Neural crest cell (in vitro differentiated cells): ENCODE measurements at places on chromosomes 3 and 15.

DNA sequence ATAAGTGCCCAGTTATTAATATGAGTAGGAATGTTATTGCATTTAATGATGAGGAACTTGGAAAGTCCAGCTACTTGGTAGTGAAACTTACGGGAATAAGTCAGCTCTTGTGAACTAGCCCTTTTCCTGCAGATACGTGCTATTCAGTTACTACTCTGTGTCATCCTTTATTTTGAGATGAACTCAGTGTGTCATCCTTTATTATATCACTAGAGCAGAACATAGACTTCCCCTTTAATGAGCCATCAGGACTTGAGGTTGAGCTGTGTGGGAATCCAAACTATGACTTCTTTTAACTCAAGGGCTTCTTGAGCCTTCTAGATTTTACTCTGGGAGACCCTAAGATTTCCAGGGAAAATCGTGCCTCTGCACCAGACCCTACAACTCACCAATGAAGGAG lies 3.6 kb downstream of the ACTC1 start:
- H3K4me3 ChIP-seq = no peak overlapping the region
- H3K4me1 ChIP-seq = no peaks in the 10 kb centered on the region
- no peak for DNase-seq
- H3K27ac ChIP-seq = no peak overlapping the region

DNA sequence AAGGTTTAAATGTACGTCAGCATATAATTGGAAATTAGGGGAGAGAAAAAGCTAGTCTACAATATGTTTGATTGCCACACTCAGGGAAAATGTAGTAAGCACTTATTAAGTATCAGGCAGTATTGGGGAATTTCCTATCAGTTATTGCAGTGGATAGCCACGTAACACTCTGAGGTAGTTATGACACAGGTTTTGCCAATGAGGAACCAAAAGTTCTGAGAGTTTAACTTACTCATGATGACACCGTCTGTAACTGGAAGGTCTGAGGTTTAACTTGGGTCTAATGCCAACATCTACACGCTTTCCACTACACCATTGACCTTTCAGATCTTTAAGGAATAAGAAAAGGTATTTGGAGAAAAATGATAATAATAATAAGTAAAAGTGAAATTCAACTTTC lies 89.5 kb downstream of the ZMAT3 start:
- H3K27ac ChIP-seq = no peak overlapping the region
- peaks cover 9% of the 10 kb centered on the region for H3K36me3 ChIP-seq
- no peaks in the 10 kb centered on the region for H3K4me1 ChIP-seq
- no peak for DNase-seq
- H3K27me3 ChIP-seq = peaks cover 2% of the 10 kb centered on the region

GRCh38 chr15:77795446-77795845 lies 162.7 kb upstream of the LINGO1 start:
- no peaks in the 10 kb centered on the region for H3K36me3 ChIP-seq
- H3K4me1 ChIP-seq = peaks cover 4% of the 10 kb centered on the region
- DNase-seq = no peak
- H3K27ac ChIP-seq = no peak overlapping the region
- no peak overlapping the region for H3K4me3 ChIP-seq

GRCh38 chr3:2623436-2623835 lies 486.7 kb downstream of the IL5RA start:
- no peaks in the 10 kb centered on the region for H3K27me3 ChIP-seq
- no peaks in the 10 kb centered on the region for H3K36me3 ChIP-seq
- DNase-seq = no peak
- no peak overlapping the region for H3K4me3 ChIP-seq

- H3K27me3 ChIP-seq = no peaks in the 10 kb centered on the region
- H3K36me3 ChIP-seq = peaks cover 4% of the 10 kb centered on the region
- peaks cover 18% of the 10 kb centered on the region for H3K4me1 ChIP-seq
- no peak overlapping the region for H3K27ac ChIP-seq
Measured at GRCh38 chr15:58295637-58296215, 136.1 kb upstream of the LIPC start.

GRCh38 chr3:183822631-183823030 lies 2.7 kb downstream of the MAP6D1 start:
- peaks cover 4% of the 10 kb centered on the region for H3K36me3 ChIP-seq
- peak overlapping the region; percentile 87 for H3K4me3 ChIP-seq
- no peak overlapping the region for H3K27ac ChIP-seq
- peak; percentile 39 for DNase-seq
- peaks cover 15% of the 10 kb centered on the region for H3K4me1 ChIP-seq
- peaks cover 3% of the 10 kb centered on the region for H3K27me3 ChIP-seq

DNA sequence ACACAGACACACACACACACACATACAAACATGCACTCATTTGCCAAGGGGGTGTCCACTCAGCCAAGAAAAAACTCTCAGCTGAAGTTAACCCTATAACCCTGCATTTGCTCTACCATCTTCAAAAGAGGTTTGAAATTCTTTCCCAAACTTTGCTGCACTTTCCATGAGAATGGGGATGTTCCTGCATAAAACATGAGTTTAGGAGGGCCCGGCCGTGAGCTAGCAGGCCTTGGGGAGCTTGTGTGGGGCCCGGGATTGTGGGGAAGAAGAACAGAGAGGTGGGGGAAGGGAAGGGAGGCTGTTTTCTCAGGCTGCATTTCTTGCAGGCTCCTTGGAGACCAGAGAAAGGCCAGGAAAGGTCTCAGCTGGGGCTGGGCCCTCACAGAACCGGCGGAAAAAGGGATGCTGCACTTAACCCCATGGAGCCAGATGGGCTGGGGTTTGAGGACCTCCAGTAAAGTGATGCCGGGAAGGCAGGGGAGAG lies 40.8 kb downstream of the SEMA5B start:
- peak; percentile 67 for DNase-seq
- peaks cover 74% of the 10 kb centered on the region for H3K4me1 ChIP-seq
- H3K4me3 ChIP-seq = peak overlapping the region; percentile 81
- no peaks in the 10 kb centered on the region for H3K27me3 ChIP-seq

GRCh38 chr15:65832549-65833364 lies 36.5 kb upstream of the RAB11A start:
- H3K36me3 ChIP-seq = no peaks in the 10 kb centered on the region
- no peak overlapping the region for H3K4me3 ChIP-seq
- H3K27me3 ChIP-seq = no peaks in the 10 kb centered on the region
- peaks cover 15% of the 10 kb centered on the region for H3K4me1 ChIP-seq
- H3K27ac ChIP-seq = peak overlapping the region; percentile 40
- no peak for DNase-seq

GRCh38 chr15:59931646-59932261 lies 72.4 kb upstream of the FOXB1 start:
- peaks cover 4% of the 10 kb centered on the region for H3K4me1 ChIP-seq
- no peak overlapping the region for H3K4me3 ChIP-seq
- H3K27me3 ChIP-seq = no peaks in the 10 kb centered on the region
- no peaks in the 10 kb centered on the region for H3K36me3 ChIP-seq
- DNase-seq = no peak

DNA sequence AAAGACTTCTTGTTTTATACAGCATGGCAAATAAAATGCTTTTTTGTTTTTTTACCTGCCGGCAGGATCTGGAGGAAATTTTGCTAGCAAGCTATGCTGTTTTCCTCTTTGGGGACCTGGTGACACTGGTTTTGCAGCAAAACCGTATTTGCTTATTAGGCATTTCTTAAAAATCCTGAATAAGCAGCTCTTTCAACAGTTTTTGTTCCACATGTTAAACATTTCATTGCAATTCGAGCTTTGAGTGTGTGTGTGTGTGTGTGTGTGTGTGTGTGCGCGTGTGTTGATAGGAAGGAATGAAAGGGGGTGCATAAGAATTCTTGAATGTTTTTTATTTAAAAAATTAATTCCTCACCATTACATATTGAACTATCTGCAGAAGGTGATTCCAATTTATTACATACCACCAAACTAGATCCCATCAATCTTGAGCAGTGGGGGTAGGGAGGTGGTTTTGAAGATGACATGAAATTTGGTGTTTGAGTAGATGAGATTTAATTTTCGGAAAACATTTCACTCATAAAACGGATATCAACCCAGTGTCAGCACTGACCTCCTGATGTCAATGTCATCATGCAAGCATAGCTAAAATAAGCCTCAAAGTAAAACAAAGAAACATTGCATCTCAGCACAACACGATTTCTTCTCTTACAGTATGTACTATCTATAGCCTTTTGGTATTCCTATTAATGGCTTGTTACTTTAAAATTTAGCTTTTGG lies 17.3 kb downstream of the ZBTB38 start:
- peaks cover 34% of the 10 kb centered on the region for H3K4me1 ChIP-seq
- H3K27me3 ChIP-seq = no peaks in the 10 kb centered on the region
- H3K36me3 ChIP-seq = peaks cover 8% of the 10 kb centered on the region
- H3K4me3 ChIP-seq = no peak overlapping the region

DNA sequence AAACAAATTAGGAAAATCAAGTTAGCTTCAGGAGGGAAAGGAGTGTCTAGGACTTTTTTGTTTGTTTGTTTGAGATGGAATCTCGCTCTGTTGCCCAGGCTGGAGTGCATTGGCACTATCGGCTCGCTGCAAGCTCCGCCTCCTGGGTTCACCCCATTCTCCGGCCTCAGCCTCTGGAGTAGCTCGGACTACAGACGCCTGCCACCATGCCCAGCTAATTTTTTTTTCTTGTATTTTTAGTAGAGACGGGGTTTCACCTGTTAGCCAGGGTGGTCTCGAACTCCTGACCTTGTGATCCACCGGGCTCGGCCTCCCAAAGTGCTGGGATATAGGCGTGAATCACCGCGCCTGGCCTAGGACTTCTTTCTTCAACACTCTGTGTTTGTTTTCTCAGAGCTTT lies 171.1 kb downstream of the NLGN1 start:
- H3K36me3 ChIP-seq = no peaks in the 10 kb centered on the region
- H3K4me1 ChIP-seq = no peaks in the 10 kb centered on the region
- H3K27ac ChIP-seq = no peak overlapping the region
- no peaks in the 10 kb centered on the region for H3K27me3 ChIP-seq

- peaks cover 11% of the 10 kb centered on the region for H3K4me1 ChIP-seq
- no peaks in the 10 kb centered on the region for H3K36me3 ChIP-seq
- H3K4me3 ChIP-seq = no peak overlapping the region
- H3K27ac ChIP-seq = no peak overlapping the region
Measured at GRCh38 chr3:105958237-105959000, 89.6 kb upstream of the CBLB start.

DNA sequence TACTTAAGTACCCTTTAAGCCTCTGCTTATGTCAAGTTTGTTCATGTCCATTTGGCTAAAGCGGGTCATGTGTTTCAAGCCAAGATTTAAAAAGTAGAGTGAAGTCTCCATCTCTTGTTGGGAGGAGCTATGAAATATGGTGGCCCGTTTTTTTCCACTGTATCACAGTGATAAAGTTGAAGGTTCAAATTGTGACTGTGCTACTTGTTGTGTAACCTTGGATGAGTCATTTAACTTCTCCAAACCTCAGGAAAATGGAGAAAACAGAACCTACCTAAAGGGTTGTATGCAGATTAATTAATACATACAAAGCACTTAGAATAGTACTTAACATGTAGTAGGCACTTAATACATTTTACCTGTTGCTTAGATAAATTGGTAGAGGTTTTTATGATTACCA lies 43.4 kb downstream of the SNAPC5 start:
- no peak for DNase-seq
- H3K36me3 ChIP-seq = peaks cover 7% of the 10 kb centered on the region
- H3K27ac ChIP-seq = no peak overlapping the region
- no peak overlapping the region for H3K4me3 ChIP-seq
- peaks cover 5% of the 10 kb centered on the region for H3K4me1 ChIP-seq

DNA sequence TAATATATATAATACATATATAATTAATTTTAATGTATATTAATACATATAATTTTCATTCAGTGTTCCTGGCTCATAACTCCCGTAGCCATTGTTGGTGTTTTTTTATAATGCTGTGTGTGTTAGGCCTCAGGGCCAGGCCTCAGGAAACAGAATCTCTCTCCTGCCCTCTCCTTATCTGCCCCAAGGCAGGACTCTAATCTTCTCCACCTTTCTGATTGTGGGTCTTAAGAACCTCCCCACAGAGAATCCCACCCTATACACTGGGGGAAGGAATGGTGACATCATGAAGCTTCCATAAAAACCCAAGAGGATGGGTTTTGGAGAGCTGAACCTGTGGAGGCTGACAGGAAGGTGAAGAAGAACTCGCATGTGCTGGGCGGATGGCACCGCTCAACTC lies 4.0 kb upstream of the FMN1 start:
- H3K4me1 ChIP-seq = peaks cover 40% of the 10 kb centered on the region
- H3K27me3 ChIP-seq = peaks cover 17% of the 10 kb centered on the region
- no peak overlapping the region for H3K4me3 ChIP-seq
- no peak for DNase-seq
- H3K36me3 ChIP-seq = no peaks in the 10 kb centered on the region
- peak overlapping the region; percentile 37 for H3K27ac ChIP-seq
